ENCODE measurements at places on chromosomes 4 and X.

DNA sequence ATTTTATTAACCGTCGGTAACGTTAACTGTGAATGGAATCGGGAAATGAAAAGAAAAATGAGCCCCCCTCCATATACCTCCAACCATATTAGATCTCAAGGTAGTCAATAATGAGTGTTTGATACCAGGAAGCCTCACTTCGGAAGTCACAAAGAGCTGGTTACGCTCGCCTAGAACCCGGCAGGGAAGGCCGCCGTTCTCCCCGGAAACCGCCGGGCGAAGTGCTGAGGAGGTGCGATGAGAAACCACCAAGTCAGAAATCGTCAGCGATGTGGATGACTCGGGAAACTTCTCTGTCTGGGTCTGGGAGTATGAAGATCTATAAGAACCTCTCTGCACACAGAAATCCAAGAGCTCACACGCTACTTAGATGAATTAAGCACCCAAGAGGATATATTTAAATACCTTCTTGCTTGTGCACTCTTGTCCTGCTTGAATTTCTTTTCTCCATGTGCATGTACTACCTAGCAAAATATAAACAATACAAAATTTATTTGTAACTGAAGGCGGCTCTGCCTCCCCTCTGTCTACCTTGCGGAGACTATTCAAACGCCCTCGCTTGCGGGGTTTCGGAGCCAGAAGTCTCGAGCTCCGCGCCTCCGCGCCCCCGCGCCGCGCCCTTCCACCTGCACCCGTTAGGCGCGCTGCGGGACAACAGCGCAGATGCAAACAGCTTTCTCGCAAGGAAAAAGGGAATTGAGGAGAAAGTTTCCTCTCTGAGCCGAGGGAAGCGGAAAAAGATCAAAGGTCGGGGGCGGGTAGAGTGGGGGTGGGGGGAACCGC, 17.8 kb downstream of the NKX6-1 start:
- no peak for DNase-seq

DNA sequence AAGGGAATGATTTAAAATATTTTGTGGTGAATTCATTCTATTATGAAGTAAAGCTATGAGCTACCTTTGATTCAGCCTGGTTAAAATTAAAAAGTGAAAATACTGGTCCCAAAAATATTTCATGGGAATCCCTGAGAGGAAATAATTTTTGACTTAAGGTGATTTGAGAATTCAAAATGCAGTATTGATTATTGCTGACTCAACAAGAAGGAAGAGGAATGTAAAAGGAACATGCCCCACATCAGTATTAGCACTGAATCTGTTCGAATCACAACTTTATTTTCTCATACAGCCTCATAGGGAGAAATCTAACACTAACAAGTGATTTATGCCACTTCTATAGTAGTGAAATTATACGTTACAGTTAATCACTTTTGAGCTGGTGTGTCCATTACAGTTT, 27.7 kb downstream of the EIF2S3 start:
- no peak for DNase-seq

DNA sequence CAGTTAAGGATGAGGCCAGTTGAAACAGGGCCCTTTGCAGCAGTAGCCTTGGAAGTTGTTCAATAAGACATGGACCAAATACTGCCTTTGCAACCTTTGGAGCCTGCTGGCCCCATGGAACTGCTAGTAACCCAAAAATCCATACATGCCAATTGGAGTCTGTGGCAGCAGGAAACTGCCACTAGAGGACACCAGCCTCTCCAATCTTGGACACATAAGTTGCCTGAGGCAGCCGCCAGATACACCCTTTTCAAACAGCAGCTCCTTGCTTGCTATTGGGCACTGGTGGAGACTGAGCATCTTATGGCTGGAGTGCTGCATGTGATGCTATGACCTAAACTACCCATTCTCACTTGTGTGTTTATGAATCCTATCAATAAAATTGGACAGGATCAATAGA, 14.8 kb upstream of the LAP3 start:
- no peak for DNase-seq

- DNase-seq: no peak
Measured at GRCh38 chr4:57249083-57249482, 138.9 kb upstream of the IGFBP7 start.

DNA sequence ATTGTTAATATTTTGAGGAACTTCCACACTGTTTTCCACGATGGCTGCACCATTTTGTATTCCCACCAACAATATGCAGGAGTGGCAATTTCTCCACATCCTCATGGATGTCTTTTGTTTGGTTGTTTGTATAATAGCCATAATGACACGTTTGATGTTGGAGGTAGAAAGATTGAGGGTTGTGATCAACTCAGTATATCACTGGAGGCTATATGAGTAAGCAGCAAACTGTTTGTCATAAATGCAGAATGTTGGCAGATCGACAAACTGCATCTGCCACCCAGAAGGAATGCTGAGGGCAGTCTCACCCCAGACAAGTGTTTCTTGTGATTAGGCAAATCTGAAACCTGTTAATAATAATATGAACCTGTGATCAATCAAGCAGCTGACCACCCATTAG, 243.9 kb upstream of the WDFY3 start:
- DNase-seq: no peak

- no peak for DNase-seq
Measured at GRCh38 chr4:184403384-184403781, 71.0 kb downstream of the IRF2 start.

GRCh38 chr4:169627307-169627706, 6.9 kb downstream of the CLCN3 start:
- no peak for DNase-seq

- DNase-seq: no peak
Measured at GRCh38 chrX:146396409-146396808, 413.2 kb upstream of the CXorf51B start.

DNA sequence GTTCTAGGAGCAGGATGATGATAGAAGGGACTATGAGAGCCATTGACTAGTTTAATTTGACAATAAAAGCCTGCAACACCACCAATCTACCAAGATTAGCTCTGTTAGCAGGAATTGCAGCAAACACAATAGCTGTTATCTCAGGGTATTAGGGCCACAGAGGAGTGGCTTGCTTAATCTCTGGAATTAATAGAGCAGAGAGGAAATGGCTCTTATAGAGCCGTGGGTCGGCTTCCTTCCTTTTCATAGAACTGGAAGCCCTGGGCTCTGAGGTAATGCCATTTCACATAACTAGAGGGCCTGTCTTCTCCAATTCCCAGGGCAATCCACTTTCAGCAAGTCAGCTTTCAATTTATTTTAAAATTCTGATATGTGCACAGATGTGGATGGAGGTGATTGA, 83.0 kb downstream of the MAMLD1 start:
- no peak for DNase-seq

- DNase-seq: no peak
Measured at GRCh38 chrX:102978594-102978993, 41.5 kb downstream of the RAB40AL start.

- peak; percentile 76 for DNase-seq
Measured at GRCh38 chr4:3442959-3443749, 1.4 kb downstream of the HGFAC start.

DNA sequence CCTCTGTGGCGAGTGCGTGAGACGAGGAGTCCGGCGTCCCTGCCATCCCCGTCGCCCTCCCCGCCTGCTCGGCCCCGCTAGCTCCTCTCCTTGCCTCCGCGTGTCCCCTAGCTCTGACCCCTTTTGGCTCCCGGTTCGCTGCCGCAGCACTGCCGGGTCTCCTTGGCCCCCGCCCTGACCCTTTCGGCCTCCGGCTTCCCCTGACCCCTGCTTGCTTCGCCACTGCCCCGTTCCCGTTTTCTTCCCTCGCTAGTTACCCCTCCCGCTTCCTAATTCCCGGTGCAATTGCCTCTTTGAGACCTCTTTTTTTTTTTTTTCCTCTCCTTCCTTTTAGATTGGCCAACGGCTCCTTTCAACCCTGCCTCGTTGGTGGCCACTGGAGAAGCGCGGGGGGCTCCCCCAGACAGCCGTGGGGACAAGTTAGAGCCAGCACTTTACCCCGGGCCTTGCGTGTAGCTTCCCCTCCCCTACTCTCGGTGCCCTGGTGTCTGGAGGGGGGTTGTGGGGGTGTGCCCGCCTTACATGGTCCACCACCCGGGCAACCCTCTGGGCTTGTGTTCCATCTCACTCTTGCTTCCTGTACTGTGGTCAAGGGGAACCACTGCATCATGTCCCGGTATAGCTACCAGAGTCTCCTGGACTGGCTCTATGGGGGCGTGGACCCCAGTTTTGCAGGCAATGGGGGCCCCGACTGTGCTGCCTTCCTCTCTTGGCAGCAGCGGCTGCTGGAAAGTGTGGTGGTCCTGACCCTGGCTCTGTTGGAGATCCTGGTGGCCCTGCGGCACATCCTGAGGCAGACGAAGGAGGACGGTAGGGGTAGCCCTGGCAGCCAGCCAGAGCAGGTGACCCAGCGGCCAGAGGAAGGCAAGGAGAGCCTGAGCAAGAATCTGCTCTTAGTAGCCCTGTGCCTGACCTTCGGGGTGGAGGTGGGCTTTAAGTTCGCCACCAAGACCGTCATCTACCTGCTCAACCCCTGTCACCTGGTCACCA, 548 bp downstream of the TMEM164 start:
- DNase-seq: peak; percentile 35

GRCh38 chrX:132505116-132505515, 16.3 kb upstream of the MBNL3 start:
- no peak for DNase-seq

DNA sequence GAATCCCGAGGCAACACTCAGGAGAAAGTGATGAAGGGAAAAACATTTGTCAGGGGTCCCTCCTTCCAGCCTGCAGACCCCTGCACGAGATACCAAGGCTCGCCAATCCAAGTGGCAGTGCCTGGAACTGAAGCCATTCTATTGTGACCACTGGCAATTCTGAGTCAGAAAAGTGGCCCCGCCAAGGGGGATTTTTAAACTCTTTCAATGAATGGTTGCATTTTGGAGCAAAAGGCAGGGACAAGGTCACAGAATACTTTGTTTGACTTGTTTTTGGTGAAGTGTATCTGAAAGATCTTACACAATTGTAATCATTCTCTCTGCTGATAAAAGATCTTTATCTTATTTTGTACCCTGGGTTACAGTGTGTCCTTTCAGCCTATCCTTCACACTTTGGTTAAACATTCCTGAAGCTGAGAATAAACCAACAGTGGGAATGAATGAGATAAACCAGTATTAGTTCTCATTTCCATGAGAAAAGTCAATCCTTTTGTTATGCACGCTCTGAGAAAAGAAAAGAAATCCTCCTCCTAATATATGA, 115.9 kb upstream of the PDLIM3 start:
- no peak for DNase-seq

DNA sequence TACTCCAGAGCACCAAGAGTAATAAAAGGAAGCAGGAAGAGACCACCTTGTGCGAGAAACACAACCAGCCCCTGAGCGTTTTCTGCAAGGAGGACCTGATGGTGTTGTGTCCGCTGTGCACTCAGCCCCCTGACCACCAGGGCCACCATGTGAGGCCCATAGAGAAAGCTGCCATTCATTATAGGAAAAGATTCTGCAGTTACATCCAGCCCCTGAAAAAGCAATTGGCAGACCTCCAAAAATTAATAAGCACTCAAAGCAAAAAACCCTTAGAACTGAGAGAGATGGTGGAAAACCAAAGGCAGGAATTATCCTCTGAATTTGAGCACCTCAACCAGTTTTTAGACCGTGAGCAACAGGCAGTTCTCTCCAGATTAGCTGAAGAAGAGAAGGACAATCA, 5.7 kb downstream of the TRIM75 start:
- DNase-seq: no peak

DNA sequence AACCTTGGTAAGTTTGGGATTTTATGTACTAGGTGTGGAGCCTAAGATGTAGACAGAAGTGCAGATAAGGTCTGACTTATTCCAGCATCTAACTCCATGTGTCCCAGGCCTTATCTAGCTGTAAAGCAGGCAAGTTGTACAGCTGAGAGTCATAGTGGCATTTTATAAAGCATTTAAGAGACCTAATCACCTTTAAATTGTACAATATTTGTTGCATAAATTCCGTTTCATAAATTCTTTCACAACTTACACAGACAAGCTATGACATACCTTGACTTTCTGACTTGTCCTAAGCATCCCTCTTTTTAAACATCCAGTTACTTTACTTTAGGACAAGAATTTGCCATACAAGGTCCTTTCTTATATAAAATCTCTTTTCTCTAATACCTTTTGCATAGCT, 11.0 kb downstream of the SYAP1 start:
- no peak for DNase-seq

GRCh38 chr4:147327322-147327721, 153.6 kb upstream of the EDNRA start:
- DNase-seq: no peak

DNA sequence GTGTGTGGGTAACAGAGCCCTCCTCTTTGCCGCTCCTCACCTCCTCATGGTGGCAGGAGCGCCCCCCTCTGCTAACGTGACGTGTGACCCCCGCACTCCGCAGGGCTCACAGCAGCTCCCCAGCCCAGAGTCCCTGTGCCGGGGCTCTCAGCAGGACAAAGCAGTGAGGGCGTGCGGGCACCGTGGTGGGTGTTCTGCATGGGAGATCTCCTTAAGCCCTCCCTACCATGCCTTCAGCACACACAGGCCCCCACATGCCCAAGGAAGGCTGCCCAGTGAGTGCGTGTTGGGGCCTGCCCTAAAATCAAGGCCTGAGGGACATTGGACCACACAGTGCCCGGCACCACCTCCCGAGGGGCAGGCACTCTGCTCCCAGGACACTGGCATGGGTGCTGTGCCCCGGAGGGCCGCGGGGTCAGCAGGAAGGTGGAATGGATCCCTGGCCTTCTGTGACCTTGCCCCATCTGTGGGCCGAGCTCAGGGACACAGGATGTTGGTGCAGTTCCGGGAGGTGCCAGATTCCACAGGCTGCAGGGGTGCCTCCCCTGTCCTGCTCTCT, 10.1 kb downstream of the PSAPL1 start:
- no peak for DNase-seq

DNA sequence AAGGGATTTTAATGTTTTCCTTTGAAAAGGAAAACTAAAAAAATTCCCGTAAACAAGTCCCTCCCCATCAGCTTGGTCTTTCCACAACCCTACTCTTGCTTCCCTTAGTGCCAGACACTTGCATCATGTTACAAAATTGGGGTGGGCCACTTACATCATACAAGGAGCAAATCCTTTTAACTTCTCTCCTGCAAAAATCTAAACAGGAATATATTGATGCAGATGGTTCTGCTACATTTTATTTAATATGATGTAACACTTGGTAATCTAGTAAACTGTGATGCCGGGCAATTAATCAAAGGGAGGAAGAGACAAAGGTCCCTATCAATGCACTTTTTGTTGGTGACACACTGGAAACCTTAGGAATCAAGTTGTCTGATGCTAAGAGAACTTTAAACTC, 125.3 kb downstream of the UBE2K start:
- DNase-seq: no peak

GRCh38 chr4:82017680-82018079, 356.1 kb downstream of the HNRNPD start:
- no peak for DNase-seq

- DNase-seq: no peak
Measured at GRCh38 chr4:152112190-152112589, 351.4 kb upstream of the GATB start.

DNA sequence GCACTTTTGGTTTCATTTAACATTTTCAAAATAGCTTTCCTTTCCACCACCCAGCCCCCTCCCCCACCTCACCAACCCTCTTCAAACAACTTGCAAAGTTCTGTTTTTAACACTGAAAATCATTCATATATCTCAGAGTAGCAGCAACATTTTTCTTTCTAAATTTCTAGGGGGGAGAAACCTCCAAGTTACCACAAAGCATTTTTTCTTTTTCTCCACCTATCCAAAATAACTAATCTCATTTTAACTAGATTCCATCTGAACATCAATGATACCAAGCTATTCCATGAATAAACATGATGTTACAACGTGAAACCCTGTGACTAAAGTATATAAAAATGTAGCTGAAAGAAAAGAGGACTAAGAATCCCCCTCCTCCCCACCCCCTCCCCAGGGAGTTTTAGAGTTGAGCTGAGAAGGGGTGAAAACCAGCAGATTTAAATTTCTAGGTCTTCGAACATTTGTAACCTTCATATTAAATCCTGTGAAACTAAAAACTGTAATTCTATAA, 5.2 kb downstream of the LDB2 start:
- DNase-seq: no peak
